Stimulated activated CD4-positive, alpha-beta T cell treated with anti-CD3 and anti-CD28 coated beads, Interleukin-12 subunit alpha, Interleukin-12 subunit beta, amount 100 ng/mL, for 48 hours (primary cell): ENCODE measurements at places on chromosomes 6 and 20.

DNA sequence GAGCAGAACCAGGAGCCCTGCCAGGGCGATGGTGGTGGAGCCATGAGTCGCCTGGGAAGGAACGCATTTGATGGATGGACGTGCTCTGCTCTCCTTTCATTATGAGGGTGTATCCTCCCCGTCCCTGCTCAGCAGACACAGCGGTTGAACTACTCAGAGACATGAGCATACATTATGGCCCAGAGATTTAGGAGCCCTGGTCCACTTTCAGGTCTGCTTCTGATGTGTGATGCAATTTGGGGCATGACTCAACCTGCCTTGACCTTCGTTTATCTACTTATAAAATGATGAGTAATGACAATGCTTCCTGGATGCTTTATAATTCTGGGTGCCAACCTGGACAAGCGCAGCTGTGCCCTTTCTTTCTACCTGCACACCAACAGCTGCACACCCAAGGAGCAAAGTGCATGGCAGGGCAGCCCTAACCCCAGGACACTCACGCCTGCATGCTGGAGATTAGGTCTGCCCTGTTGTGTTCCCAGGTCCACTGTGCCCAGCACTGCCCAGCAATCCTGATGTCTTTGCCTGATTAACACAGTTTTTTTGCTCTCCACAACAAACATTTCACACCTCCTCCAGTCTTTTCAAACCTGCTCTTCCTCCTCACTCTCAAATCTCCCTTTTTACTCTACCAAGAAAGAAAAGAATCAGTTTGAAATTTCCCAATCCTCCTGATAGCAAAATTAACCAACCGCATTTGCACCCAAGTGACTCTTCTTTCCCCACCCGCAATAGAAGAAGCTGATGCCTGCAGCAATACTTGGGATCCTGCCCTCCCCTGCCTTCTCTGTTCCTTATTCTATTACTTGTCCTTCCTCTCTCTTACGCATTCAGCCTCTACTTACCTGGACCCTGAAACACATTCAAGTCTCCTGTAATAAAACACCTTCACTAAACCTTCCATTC is 81.2 kb downstream of the EZR start:
- no peak for DNase-seq

DNA sequence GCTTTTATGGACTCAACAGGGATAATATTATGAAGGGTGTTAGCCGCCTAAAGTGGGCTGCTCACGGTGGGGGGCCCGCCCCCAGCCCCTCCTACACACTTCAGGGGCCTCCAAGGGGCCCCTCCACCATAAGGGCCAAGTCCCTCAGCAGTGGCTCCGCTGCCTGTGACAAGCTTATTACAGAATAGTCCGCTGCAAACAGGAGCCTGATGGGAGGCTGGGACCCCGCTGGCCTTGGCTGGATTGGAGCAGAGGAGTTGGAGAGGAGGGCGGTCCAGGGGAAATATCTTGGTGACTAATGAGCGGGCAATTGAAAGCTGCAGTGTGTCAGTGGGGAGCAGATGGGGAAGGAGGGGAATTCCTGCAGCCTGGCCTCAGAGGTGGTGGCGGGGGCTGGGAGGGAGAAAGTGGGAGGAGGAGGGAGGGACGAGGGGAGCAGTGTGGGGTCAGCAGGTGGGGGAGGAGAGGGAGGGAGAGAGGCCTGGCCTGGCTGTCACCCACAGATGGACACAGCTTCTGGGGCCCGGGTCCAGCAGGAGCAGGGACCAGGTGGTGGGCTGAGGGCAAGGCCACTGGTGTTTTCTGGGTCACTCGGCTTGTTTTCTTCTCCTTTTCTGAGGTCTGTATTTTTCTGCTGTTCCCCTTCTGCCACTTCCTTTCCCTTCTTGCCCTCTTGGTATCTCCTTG is 57.6 kb upstream of the FOXP4 start:
- DNase-seq = no peak

DNA sequence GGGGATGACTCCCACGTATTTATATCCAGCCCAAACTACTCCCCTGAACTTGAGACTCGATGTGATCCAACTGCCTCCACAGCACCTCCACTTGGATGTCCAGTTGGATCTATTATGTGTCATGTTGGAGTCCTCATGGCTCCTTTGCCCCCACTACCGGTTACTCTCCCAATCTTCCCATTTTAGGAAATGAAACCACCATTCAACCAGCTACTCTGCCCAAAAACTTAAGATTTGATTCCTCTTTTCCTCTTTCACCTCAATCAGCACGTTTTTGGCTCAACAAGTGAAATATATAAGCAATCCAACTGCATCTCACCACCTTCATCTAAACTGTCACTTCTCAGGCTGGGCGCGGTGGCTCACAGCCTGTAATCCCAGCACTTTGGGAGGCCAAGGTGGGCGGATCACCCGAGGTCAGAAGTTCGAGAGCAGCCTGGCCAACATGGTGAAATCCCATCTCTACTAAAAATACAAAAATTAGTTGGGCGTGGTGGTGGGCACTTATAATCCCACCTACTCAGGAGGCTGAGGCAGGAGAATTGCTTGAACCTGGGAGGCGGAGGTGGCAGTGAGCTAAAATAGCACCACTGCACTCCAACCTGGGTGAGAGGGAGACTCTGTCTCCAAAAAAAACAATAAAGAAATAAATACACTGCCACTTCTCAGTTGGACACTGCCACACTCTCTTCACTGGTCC is 3.4 kb downstream of the AHCY start:
- DNase-seq = no peak

- DNase-seq = no peak
Observed at GRCh38 chr20:8721098-8721497, 347.8 kb upstream of the PLCB4 start.

DNA sequence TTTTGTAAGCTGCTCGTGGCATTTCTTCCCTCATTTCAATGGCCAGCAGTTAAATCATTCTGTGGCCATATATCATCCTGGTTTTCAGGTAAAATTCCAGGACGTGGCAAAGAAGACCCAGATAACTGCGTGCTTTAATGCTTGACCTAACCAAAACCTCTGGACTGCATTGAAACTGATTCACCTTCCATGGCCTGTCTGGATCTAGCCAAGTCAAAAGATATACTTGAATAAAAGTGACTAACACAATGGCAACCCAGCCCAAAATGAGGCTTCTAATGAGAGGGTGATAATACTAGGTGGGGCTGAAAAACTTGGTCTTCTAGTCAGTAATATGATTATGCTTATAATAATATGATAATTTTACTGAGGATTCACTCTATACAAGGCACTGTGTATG is 16.5 kb upstream of the PCSK2 start:
- no peak for DNase-seq

- peak; percentile 46 for DNase-seq
Observed at GRCh38 chr20:33291830-33292355, 8.9 kb downstream of the BPIFB1 start.

GRCh38 chr6:155340464-155341129 is 26.3 kb upstream of the TFB1M start:
- no peak for DNase-seq

GRCh38 chr6:14310960-14311359 is 193.4 kb downstream of the CD83 start:
- no peak for DNase-seq
